ENCODE measurements at places on chromosomes 12 and 14. TPM values are rescaled to one million over a fixed set of nuclear protein-coding genes. Genes with fewer than 3 reads are reported as not detected.

Gene COX8C
- not detected for total RNA-seq

- DNase-seq: no peak
These were observed 123.2 kb downstream of the FGD4 start for GRCh38 chr12:32522331-32523221.

DNA sequence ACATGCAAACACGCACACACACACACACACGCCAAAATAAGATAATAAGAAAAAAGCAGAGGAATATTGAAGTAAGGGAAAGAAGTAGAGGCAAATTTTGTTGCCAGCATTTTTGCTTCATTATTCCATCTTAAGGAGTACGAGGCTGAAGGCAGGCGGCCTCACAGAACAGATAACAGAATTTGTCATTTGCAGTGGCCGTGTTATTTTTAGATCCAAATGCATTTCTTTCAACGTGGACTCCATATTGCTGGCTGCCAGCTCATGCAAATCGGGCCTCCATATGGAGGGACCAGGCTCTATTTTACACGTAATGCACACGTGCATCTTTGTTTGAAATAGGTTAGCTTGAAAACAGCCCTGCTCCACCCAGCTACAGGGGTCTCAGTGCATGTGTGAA, 172.9 kb downstream of the RBM19 start:
- DNase-seq: no peak

DNA sequence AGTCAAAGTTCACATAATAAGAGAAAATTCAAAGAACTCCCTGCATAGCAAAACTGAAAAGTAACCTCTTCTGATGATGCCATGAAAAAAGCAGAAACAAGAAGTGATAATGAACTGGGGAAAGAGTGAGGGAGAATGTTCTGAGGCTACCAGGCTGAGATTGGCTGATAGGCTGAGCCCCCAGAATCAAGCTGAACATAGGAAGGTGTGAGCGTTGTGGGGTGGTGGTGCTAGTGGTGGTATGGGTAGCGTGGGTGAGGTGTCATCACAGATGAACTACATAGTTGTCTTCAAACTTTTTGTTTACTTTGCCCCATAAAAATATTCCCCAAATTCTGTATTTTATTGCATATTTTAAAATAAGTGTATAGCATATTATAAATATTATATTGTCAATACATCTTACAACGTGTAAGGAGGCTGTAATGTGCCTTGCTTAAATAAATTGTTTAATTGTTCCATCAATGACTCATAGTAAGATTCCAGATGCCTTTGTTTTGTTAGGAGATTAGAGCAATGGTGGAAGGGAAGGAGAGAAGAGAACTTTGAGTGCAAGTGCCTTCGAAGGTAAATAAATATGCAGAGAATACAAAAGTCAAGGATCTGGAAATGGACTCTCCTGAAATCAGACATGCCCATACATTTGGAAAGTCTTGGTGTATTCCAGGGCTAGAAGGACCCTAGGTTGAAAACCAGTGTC, 15.8 kb upstream of the CFAP54 start:
- no peak for DNase-seq

GRCh38 chr14:44955528-44955927, 6.2 kb downstream of the KLHL28 start:
- no peak for DNase-seq

- no peak for DNase-seq
These were observed 259.6 kb downstream of the CCER1 start for GRCh38 chr12:90695415-90695814.

All from H9 (cell line).